Neuronal stem cell (in vitro differentiated cells): ENCODE measurements at places on chromosomes 1 and 21.
A peak's percentile ranks its signal among the peaks of the same experiment; 100 is the strongest.

GRCh38 chr1:197360068-197360467 is 92.0 kb downstream of the CRB1 start:
- DNase-seq: no peak

DNA sequence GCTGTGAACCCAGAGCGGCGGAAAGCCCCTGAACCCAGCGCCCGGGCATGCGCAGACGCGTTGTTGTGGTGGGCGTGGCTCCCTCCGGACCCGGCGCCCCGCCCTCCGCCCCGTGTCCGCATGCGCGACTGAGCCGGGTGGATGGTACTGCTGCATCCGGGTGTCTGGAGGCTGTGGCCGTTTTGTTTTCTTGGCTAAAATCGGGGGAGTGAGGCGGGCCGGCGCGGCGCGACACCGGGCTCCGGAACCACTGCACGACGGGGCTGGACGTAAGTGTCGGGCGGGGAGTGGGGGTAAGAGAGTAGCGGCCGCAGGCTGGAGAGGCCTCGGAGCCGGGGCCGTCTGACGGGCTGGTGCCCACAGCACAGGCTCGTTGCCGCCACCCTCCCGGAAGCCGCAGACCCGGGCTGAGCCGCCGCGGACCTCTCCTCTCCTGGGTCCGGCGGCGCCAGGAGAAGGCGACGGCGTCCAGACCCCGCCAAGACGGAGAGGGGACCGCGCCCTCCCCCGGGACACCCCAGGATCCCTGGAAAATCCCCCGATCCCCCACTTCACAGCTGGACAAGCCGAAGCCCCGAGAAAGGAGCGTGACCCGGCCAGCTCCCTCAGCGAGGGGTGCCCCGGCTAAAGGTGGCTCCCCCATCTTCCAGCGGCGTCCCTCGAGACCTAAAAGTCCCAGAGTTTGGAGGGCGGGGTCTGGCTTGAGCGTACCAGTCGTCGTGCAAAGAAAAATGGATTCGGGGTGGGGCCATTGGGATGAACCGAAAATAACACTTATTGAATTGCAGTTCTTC is at the start of gene TMEM50A:
TSS of gene TMEM50A (plus strand) at position 147 of the 794 bp plus-strand sequence. CDS start 2,153 bp downstream, outside the sequence.
- peak; percentile 93 for DNase-seq

- DNase-seq: no peak
Observed at GRCh38 chr1:167524651-167525050, 6.3 kb upstream of the CD247 start.

- no peak for DNase-seq
Observed at GRCh38 chr1:56547473-56547872, 31.9 kb downstream of the PLPP3 start.

DNA sequence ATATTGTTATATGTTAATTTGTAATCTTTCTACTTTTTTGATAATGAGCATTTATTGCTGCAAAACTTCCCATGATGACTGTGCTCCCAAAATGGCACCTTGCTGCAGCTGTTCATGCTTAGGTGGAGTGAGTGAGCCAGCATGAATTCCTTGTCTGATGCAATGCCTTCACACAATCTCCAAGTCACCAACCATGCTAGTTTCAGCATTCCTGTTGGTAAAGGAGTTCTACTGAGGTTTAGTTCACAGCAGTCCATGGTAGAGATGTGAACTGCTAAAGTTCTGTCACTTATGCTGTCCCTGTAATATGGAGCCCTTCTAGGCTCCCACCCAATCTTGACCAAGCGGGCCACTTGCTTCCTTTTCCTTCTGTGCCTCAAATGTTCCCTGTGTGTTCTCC is 26.2 kb upstream of the PRKACB start:
- DNase-seq: no peak

DNA sequence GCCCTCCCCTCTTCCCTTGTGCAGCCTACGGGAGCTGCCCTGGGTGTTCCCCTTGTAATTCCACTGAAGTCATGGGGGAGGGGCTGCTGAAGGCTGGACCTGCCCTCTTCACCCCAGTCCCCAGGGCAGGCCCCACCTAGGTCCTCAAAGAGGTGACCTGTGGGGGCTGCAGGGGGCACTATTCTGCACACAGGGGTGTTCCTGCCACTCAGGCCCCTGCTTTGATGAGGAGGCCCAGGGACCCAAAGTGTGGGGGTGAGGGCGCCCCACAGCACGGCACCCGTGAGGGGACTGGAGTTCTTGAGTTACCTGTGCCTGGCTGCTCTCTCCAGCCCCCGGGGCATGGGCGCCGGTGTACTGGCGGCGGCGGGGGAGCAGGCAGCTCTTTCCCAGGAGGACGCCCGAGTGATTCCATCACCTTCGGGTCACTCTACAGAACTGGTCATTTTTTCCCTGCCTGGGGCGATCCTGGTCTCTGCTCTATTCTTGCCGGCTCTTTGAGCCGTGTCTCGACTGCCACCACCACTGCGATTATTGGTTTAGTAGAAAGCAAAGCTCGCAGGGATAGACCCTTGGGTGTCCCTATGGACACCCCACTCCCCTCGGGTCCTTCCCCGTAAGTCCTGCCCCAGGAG is 6.9 kb upstream of the PRDM16 start:
- DNase-seq: no peak

GRCh38 chr1:25869909-25870606 is 5.5 kb downstream of the PAQR7 start:
- DNase-seq: no peak

GRCh38 chr1:41622859-41623732 is 138.6 kb upstream of the EDN2 start:
- DNase-seq: no peak

GRCh38 chr1:101175466-101175865 is 61.4 kb upstream of the S1PR1 start:
- DNase-seq: no peak

DNA sequence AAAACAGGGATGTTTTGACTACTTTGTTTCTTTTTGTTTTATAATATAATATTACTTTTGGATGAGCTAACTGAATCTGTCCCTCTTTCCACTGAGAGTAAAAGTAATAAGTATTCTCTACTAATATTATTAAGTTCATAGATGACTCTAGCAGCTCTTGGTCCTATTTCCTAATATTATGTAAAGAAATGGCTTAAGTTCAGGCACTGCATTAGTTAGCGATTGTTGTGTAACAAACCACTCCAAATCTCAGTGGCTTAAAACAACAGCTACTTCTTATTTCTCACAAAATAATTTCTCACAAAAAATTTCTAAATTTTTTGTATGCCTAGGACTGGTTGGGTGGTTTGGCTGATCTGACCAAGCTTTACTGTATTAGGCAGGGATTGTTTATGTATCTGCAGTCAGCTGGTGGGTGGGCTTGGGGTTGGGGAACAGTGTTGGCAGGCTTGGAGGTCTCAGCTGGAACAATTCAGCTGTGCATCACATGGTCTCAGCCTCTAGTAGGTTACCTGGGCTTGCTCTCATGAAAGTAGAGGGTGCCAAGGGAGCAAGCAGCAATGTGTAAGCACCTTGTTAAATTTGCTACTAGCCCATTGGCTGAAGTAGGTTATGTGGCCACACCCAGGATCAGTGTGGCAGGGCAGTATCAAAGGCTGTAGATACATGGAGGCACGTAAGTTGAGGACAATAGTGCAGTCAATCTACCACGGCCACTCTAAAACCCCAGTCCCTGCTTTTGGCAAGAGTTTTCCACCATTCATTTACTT is 8.8 kb upstream of the CCT8 start:
- no peak for DNase-seq

GRCh38 chr1:229599218-229599954 is 26.5 kb downstream of the TAF5L start:
- no peak for DNase-seq

DNA sequence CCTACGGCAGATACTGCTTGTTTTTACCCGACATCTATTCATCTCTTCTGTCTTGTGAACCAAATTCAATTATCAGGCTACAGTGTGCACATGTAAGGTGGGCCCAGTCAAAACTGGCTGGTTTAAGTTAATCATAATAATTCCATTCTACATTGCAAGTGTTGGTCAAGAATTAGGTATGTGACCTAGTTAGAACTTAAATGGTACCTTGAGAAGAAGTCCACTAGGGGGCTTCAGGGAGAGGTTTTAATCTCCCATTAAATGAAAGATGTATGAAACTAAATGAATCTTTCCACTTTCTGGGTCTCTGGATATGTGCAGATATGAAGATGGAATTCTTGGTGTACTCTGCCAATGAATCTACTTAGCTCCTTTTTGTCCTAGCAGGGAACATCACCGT is 187.1 kb downstream of the CDC42BPA start:
- no peak for DNase-seq

- DNase-seq: no peak
Observed at GRCh38 chr1:246528933-246529731, 22.1 kb upstream of the SMYD3 start.

DNA sequence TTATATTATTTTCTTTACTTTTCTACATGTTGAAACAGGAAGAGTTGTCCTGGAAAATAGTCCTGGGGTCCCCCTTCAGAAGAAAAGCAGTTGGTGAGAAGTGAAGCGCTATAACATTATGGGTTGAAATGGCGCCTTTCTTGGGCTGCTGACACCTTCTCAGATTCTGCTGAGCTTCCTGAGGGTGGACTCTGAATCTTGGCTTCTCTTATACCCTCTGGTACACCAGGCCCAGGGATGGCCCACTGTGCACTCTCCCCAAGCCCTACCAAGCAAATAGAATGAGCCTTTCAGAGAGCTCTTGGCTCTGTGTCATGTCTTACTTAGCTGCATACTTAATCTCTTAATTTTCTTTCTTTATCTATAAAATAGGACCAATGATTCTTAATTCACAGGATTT is 42.3 kb downstream of the CD247 start:
- no peak for DNase-seq

DNA sequence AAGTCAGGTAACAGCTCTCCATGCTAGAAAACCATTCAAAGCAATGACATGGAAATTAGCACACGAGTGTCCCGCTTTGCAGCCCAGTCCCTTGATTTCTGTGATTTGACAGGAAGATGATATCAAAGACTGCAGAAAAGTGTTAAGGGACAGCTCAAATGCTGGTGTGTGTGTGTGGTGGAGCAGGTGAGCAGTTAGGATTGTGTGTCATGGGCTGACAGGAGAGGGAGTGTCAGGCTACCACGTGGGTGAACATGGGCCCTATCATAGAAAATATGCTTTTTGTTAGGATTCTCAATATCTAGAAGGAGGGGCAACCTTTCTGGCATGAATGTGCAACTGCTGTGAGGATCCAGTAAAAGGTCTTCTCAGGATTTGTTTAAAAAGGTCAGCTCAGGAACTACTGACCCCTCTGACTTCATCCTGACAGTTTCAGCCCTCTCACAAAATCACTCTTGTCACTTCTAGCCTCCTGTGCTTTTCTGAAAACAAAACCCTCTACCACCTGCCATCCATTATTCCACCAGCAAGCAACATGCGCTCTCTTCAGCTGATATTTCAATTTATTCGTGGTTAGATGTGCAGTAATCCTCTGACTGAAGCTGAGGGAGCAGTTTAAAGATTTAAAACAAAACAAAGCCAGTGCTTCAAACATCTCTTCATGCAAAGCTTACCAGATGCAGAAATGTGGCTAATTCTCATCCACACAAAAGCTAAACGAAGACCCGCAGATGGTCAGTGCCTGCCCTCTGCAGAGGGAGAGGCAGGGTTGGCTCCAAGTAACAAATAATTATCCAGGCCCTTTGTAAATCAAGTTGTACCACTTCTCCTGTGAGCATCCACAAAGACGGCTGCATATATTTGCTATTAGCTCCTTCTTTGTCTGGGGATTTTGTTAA is 397.9 kb downstream of the PTBP2 start:
- DNase-seq: peak; percentile 24

DNA sequence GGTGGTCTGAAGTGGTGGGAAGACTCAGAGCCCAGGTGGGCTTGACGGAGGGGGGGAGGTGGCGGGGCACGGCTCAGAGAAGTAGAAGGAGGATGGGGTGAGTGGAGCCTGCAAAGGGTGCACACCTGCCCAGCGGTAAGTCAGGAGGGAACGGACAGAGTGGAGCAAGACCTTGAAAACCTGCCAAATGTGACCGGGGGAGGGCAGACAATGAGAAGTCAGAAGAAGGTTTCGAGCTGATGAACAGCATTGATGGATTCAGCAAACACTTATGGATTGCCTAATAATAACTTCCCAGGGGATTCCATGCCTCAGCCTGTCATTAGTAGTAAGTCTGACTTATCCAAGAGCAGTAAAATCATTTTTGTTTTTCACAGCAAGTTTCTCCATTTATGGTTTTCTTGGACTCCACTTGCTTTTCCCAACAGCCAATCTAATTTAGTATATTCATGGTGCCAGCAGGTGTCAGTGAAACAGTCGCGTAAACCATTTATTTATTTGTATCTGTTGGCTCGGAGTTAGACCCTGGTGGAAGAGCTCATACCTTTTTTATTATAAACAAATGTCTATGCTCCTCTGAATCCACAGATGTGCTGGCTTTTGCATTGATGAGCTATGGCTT is 279.1 kb downstream of the PCP4 start:
- DNase-seq: no peak

- DNase-seq: no peak
Observed at GRCh38 chr1:192907545-192908243, 98.9 kb downstream of the RGS2 start.

- DNase-seq: peak; percentile 51
Observed at GRCh38 chr1:155729031-155729898, 40.4 kb downstream of the DAP3 start.

DNA sequence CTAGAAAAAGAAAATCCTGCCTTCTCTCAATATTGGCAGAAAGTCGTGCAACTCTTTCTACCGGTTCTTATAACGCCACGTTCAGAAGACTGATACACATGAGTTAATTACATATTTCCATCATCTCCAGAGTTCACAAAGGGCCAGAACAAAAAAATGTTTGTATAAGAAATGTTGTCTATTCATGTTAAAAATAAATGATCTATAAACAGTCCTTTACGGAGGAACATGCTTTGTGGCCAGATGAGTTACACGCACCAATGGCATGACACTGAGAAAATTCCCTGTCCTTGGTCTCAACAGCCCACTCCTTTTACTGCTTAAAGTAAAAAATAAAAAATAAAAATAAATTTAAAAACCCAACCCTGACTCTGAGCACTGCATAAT is 29.5 kb downstream of the C2CD2 start:
- DNase-seq: no peak

DNA sequence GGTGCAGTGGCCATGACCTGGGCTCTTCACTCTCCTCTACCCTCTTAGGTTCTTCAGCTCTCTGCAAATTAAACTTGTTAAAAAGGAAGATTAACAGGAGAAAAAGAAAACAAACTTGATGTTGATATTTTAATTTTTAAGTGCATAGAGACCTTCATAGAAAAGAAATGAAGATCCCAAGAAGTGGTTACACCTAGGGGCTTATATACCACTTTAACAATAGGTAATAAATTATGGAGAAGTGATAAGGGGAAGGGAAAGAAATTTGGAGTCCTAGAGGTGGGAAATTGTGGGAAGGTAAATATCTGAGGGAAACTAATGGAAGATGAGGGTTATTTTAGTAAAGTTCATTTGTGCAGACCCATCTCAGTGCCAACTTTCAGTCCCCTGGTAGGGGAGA is 16.5 kb upstream of the TFF3 start:
- DNase-seq: no peak

- DNase-seq: no peak
Observed at GRCh38 chr1:58430421-58431275, 115.9 kb downstream of the OMA1 start.

- DNase-seq: no peak
Observed at GRCh38 chr1:154626456-154627256, 18.7 kb upstream of the ADAR start.

- DNase-seq: no peak
Observed at GRCh38 chr1:21340230-21340945, 50.1 kb upstream of the ECE1 start.

GRCh38 chr21:44710756-44711326 is 531 bp downstream of the TSPEAR start:
- no peak for DNase-seq
